ENCODE measurements at places on chromosomes 16 and 17.

DNA sequence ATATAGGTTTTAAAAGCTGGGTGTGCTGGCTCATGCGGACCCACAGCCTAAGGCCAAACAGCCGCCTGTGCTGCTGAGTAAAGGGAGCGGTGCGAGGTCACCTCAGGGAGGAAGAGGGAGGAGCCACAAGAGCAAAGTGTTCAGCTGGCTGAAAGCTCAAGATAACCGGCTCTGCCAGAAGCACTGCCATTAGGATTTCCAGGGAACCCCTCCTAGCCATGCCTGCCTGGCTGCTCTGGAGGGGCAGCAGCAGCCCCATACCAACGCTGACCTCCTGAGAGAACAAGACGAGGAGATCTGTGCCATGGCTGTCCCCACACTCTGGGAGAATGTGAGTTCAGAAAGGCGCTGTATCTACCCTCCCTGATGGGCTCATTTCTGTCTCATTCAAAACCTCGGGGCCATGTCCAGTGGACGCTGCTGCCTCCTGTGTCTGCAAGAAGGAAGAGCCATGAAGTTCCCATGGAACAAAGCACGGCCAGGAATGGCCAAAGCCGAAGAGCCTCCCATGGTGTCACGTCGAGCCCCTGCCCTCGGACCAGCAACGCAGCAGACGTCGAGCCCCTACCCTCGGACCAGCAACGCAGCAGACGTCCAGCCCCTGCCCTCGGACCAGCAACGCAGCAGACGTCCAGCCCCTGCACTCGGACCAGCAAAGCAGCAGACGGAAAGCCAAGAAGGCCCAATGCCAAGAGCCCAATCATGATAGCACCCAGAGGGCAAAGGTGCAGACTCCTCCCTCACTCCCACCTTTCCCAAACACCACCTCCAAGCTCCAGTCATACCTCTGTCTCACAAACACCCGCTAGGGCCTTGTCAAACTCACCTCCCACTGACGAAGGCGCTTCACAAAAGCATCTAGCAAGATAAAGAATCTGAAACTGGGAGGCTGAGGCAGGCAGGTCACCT lies 107.0 kb downstream of the ANKRD11 start:
- DNase-seq: peak; percentile 18

- peak; percentile 83 for DNase-seq
Observed at GRCh38 chr17:17849147-17849820, 12.5 kb upstream of the SREBF1 start.

DNA sequence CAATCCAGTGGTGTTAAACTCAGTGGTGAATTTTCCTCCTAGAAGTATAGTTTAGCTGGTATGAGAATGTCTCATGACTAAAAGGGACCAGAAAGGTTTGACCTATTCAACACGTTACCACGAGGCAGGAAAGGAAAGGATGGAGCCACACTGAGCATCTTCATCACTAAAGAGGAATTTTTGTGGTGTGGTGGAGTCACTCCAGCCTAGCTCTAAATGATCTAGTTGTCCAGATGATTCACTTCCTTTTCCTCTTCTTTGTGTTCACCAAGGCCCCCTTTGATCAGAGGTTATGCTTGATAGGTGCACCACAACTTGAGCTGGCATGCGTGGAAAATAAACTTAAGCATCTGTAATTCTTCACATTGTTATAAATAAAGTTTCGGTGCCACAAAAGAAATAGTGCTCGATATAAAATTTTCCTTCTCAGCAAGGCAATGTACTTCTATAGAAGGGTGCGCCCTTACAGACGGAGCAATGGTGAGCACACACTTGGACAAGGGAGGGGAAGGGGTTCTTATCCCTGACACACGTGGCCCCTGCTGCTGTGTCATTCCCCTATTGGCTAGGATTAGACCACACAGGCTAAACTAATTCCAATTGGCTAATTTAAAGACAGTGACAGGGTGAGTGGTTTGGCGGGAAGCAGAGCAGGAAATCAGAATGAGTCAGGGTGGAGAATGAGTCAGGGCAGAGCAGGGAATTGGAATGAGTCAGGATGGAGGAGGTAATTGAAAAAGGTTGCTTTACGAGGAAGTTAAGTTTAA lies 254.6 kb downstream of the HS3ST3A1 start:
- no peak for DNase-seq

DNA sequence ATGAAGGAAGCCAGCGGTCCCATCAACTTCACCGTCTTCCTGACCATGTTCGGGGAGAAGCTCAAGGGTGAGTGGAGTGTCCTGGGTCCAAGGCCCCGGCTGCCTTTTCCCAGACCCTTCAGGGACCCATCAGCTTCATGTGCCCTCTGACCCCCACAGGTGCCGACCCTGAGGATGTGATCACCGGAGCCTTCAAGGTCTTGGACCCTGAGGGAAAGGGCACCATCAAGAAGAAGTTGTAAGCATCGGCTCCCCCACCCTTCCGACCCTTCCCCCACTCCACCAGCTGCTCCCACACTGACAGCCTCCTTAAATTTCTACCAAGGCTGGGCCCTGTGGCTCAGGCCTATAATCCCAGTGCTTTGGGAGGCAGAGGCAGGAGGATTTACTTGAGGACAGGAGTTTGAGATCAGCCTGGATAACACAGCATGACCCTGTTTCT lies 1.9 kb downstream of the MYL11 start:
- no peak for DNase-seq

DNA sequence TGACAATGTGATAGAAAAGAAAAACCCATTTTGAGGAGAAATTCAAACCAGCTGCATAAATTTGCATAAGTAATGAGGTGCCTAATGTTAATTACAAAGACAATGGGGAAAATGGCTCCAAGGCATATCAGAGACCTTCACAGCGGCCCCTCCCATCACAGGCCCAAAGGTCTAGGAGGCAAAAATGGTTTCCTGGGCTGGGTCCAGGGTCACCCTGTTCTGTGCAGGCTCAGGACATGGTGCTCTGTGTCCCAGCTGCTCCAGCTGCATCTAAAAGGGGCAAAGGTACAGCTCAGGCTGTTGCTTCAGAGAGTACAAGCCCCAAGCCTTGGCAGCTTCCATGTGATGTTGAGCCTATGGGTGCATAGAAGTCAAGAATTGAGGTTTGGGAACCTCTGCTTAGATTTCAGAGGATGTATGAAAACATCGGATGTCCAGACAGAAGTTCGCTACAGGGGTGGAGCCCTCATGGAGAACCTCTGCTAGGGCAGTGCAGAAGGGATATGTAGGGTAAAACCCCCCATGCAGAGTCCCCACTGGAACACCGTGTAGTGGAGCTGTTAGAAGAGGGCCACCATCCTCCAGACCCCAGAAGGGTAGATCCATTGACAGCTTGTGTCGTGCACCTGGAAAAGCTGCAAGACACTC lies 40.6 kb downstream of the IKZF3 start:
- DNase-seq: no peak

DNA sequence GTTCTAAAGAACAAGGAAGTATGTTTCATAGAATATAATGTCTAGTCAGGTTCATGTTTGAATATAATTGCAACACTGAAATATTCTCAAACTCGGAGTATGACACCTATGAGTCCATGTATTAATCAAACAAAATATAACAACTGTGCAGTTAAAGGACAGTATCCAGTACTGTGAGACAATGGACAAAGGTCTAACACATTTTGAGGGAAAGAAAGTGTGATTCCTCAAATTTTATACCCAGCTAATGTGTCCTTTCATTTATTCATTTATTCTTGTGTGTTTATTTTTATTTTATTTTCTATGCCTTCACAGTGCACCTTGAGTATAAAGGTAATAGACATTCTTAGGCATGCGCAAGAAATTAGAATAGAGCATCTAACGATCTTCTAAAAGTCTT lies 401.0 kb upstream of the ZFHX3 start:
- no peak for DNase-seq

- DNase-seq: no peak
Observed at GRCh38 chr16:27639561-27640276, 89.8 kb downstream of the KATNIP start.

GRCh38 chr16:49575346-49576172 lies 202.0 kb downstream of the C16orf78 start:
- peak; percentile 66 for DNase-seq

DNA sequence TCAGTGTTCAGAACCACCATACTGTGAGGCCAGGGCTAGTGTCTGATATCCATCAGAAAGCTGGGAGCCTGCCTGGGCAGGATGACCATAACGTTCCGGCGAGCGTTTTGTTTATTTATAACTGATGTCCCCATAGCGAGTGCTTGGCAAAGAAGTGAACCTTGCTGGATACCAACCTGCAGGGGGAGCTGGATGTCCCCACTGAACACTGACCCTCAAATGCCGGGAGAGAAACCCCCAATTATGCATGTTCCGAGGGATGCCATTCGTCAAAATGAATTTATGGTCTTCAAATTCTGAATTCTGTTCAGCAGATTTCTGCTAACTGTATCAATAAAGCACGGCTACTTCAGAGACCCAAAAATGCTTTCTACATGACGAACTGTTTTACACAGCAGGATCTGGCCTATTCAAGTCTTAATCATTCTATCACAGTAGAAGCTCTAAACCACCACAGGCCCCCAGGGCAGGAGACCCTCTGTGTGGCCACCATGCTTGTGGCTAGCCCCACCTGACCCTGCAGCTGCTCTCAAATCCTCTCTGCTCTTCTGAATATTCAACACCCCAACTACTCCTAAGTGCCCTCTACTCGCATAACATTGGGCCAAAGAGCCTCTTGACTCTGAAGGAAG lies 15.2 kb downstream of the MED24 start:
- DNase-seq: no peak

DNA sequence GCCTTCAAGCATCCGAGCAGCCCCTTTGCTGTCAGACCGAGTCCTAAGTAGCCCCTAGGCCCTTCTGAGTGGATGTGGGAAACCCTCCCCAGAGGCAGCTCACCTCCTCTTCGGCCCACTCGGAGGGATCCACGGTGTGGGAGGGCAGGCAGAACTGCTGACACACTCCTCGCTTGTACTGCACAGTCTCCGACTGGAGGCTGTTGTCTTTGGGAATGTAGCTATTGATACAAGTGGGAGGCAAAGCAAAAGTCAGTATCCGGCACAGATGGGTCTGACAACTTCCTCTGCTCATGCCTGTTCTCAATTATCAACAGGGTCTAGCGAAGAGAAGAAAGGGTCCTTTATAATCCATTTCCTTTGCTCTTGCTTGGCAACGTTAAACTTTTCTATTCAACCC lies 25.9 kb upstream of the FOXJ1 start:
- no peak for DNase-seq

- DNase-seq: no peak
Observed at GRCh38 chr17:82121660-82122629, 23.9 kb upstream of the FASN start.

- no peak for DNase-seq
Observed at GRCh38 chr17:55757659-55758058, 6.8 kb downstream of the PCTP start.

- no peak for DNase-seq
Observed at GRCh38 chr17:41185001-41185400, 290 bp upstream of the KRTAP4-1 start.

DNA sequence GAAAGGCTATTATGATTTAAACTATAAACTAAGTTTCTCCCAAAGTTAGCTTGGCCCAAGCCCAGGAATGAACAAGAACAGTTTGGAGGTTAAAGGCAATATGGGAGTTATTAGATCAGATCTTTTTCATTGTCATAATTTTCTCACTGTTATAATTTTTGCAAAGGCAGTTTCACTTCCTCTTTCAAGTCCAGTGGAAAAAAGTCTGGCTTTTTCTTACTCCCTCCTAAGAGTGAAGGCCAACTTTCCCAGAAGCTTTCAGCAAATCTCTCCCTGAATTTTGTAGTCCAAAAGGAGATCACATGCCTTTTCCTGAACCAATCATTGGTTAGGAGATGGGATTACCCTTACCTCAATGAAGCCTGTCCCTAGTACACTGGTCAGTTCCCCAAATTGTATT lies 9.1 kb upstream of the BLMH start:
- DNase-seq: no peak

- peak; percentile 16 for DNase-seq
Observed at GRCh38 chr17:70552230-70552981, 383.1 kb downstream of the KCNJ2 start.

GRCh38 chr16:30998852-30999761 lies 11.3 kb downstream of the STX1B start:
- no peak for DNase-seq

- no peak for DNase-seq
Observed at GRCh38 chr16:52251495-52251894, 295.4 kb downstream of the TOX3 start.

- DNase-seq: no peak
Observed at GRCh38 chr17:52546493-52546892, 388.0 kb upstream of the CA10 start.

DNA sequence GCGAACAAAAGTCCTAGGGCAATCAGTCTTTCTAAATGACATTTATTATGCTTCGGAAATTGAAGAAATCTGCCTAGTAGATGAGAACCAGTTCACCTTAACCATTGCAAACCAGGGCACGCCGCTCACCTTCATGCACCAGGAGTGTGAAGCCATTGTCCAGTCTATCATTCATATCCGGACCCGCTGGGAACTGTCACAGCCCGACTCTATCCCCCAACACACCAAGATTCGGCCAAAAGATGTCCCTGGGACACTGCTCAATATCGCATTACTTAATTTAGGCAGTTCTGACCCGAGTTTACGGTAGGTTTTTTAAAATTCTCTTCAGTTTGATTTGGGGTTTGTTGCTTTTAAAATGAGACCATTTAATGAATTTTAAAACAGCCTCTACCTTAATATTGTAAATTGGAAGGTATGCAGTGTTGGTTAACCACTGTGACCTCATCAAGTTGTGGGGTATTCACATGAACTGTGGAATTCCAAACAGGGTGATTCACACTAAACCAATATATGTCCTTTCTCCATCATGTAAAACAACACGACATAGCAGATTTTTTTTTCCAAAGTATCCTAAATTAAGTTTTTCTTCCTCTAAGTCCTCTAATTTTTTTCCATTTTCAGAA lies 6.2 kb upstream of the EVI2A start:
- DNase-seq: no peak

- no peak for DNase-seq
Observed at GRCh38 chr16:30377050-30377811, 2.6 kb downstream of the MYL11 start.

- DNase-seq: no peak
Observed at GRCh38 chr17:3919123-3919624, 2.9 kb upstream of the P2RX1 start.

GRCh38 chr17:53409588-53409987 lies 413.1 kb upstream of the KIF2B start:
- no peak for DNase-seq

GRCh38 chr16:28290859-28291254 lies 1.5 kb upstream of the SBK1 start:
- no peak for DNase-seq

DNA sequence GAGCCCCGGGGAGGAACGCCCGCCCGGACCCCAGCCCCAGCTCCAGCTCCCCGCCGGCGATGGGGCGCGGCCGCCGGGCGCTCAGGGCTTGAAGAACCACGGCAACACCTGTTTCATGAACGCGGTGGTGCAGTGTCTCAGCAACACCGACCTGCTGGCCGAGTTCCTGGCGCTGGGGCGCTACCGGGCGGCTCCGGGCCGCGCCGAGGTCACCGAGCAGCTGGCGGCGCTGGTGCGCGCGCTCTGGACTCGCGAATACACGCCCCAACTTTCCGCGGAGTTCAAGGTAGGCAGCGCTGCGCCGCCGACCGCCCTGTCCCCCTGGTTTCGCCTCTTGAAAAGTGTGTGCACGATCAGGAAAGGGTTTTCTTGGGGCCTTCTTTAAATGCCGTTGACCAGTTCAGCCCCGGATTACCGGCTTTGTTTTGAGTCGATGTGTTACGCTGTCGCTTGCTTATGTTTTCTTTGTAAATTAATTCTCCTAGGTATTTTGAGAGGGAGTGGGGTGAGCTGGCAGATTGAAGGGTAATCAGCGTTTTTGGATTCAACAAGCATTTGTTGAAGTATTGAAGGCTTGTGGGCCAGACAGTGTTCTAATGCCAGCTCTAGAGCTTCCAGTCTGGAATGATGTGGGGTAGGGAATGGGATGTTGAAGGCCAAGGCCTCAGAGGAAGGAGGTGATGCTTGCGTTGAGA lies 681 bp downstream of the USP43 start:
- no peak for DNase-seq

All from CD4-positive, alpha-beta T cell treated with Interleukin-1 beta for 1 hour (primary cell).